ENCODE measurements at places on chromosomes 13 and 19.

DNA sequence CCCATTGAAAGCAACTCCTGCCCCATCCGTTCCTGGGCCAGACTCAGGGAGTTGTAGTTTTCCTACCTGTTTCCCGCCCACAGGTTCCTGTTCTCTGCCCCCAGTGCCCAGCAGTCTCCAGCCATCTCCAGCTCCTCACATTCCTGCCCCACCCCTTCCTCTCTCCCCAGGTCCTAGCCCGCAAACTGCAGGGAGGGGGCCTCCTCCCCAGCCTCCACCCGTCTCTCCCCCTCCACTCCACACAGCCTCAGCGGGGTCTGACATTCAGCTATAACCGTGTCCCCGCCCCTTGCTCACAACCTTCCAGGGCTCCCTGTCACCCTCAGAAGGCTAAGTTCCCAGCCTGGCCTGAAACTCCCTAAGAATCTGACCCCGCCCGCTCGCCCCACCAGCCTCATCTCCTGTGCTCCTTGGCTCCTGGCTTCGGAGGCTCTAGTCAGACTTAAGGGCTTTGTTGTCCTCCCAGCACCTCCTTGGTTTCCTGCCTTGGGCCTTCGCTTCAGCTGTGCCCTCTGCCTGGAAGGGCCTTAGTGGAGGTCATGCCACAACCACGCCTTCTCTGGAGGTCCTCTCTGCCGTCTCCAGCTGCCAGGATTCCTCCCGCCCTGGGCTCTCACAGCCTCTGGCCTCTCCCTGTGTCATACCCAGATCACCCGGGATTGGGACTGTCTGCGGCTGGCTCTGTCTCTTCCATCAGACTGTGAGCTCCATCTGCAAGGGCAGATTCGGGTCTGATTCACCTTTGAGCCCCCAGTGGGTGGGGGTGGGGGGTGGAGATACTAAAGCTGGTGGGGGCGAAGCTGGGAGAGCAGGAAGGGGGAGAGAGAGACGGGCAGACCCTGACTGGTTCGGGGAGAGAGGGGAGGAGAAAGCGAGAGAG lies 5.1 kb upstream of the SPACA6 start:
- DNase-seq, result no peak

GRCh38 chr13:111385183-111385857 lies 64.9 kb downstream of the TEX29 start:
- no peak for DNase-seq

GRCh38 chr13:65937251-65937650 lies 1292.9 kb downstream of the PCDH9 start:
- DNase-seq, result no peak

GRCh38 chr19:39196860-39197562 lies at the start of gene NCCRP1:
TSS of gene NCCRP1 (plus strand) at chr19:39196964. CDS start at chr19:39196983, 19 bp downstream.
- no peak for DNase-seq

- DNase-seq, result no peak
These were observed 145.8 kb upstream of the ZNF507 start for GRCh38 chr19:32199501-32200040.

GRCh38 chr13:52319876-52320275 lies 86.1 kb downstream of the THSD1 start:
- no peak for DNase-seq

GRCh38 chr13:84366506-84366905 lies 484.2 kb upstream of the SLITRK1 start:
- no peak for DNase-seq

GRCh38 chr13:79374578-79374977 lies 31.5 kb downstream of the RBM26 start:
- DNase-seq, result no peak

- no peak for DNase-seq
These were observed 1.4 kb downstream of the SIAH3 start for GRCh38 chr13:45850027-45850613.

DNA sequence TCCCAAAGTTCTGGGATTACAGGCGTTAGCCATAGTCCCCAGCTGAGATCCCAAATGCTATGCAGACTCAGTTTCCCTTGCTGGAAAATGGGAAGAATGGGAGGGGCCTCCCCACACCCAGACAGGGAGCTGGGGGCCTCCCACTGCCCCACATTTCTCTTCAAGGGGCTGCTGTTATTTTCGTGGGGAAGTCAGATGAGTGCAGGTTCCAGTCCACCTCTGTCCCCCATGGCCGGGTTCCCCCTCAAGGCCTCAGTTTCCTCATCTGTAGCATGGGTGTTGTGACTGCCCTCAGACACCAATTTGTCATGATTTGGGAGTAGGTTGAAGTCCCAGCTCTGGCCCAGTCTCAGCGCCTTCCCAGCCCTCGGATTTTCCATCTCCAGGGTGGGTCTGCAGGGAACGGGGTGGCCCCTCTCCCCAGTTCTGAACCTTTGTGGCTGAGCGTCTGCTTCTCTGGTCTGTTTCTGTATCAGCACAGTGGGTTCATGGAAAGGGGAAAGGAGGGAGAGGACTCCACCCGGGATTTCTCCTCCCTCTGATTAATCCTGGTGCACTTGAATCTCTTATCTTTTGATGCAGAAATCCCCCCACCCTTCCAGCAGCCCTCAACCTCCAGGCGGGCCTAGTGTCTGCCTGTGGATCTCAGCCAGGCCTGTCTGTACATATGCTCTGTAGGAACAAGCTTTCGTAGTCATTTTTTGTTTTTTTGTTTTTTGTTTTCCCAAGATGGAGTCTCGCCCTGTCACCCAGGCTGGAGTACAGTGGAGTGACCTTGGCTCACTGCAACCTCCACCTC lies 12.2 kb downstream of the NFIC start:
- no peak for DNase-seq

- no peak for DNase-seq
These were observed 44.4 kb downstream of the KLF5 start for GRCh38 chr13:73103238-73103637.

DNA sequence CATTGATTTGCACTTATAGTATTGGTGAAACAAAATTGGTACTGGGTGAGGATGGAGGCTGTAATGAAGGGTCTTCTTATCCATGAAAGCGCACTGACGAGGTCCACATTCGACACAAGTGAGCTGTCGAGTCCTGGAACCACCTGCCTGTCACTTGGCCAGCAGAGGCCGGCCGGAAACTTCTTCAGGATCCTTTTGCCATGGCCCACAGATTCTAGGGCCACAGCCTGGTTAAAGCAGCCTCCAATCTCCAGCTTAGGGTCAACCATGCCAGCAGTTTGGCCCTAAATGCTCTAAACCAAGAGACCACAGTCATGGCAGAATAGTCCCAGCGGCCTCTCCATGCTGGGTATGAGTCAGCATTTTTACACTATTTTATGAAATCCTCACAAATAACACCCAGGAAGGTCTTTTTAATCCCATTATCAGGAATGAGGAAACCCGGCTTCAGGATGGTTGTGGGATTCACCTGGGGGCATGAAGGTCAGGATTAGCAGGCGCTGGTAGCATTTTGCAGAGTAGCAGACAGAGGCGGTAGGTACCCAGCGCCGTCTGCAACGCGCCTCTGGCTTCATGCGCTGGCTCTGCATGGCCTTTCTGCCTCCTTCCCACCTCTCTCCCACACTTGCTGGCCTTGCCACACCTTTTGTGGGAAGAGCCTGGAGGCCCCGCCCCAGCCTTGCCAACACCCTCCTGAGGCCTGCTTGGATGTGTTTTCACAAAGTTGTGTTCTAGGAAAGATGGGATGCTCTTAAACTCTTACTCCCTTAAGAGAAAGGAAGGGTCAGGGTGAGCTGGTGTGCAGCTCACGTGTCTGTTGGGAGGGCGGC lies 15.2 kb downstream of the GAS6 start:
- DNase-seq, result no peak

DNA sequence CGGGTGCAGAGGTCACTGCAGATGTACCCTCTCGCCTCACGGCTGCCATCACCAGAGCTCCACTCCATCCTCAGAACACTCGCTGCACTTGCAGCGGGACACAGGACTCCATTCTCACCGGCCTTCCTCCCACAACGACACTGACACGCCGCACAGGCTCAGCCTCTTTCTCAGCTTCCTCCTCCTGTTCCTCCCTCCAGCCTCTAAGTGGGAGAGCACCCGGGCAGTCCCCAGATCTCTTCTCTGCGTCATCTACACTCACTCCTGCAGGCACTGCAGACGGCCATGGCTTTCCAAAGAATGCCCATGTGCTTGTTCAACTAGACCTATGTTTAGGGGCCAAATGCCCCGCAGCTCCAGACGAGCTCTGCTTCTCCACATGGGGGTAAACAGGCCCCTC lies 14.3 kb upstream of the FKRP start:
- no peak for DNase-seq

GRCh38 chr19:35307931-35308330 lies 16.0 kb downstream of the MAG start:
- DNase-seq, result no peak

DNA sequence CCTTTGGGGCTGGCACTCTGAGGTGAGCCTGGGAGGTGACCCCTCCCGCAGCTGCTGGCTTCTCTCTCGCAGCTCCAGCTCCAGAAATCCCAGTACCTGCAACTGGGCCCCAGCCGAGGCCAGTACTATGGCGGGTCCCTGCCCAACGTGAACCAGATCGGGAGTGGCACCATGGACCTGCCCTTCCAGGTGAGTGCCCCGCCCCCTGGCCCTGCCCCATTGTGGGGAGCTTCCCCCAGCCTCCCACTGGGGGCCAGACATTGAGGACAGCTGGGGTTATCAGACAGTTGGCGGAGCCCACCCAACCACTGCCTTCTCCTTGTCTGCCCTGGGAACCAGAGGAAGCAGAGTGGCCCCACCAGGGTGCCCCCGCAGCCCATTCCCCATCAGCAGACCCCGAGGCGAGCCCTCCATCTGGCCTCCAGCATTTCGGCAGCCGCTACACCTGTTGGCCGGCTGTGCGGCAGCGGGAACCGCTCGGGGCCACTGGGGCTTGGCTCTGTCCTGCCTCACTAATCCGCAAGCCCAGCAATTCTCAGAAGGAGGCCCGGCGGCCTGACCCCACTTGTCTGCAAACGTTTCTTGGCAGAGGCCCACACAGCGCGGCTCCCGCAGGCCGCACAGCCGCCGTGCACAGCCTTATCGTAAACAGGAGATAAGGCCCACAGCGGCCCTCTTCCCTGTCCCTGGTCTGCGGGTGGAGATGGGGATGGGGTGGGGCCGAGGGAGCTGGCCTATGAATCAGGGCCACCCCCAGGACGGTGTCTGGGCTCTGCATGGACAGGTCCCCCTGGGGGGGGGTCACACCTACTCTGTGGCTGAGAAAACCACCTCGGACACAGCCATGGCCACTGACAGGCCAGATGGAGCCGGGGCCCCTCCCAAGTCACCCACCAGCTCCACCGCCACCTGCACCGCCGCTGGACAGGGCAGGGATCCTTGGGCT lies 48.0 kb downstream of the COMP start:
- DNase-seq, result no peak

DNA sequence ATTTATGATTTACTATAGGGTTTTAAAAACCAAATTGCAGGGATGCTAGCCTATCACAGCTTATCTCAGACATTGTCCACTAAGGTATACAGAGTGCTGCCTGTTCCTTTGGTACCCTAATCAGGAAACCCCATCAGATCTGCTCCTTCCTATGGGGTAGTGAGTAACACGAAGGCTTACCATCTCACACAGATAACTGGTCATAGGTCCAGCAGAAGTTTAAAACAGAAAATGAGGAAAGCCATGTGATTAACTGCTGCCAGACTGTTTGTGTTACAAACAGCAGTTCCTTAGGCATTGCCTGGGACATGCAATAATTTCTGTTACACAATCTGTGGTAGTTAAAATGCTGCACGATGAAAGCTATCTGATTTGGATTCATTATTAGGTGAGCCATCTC lies 53.5 kb upstream of the ALOX5AP start:
- DNase-seq, result no peak

DNA sequence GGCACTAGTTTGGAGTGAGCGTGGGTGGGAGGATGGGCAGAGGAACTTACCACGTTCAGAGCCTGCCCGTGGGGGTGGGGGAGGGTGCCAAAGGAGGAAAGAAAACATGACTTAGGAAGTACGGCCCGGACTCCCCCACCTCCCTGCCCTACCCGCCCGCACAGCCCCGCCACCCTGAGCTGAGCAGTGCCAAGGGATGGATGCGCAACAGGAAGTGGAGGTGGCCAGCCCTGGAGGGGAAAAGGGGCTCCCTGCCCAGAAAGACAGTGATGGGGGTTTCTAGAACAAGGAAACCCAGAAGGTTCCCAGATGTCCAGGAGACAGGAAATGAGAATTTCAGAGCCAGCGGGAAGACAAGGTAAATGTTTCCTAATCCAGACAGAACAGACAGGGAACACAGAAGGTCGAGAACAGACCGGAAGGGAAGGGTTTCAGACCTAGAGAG lies 6.3 kb downstream of the TEAD2 start:
- no peak for DNase-seq

DNA sequence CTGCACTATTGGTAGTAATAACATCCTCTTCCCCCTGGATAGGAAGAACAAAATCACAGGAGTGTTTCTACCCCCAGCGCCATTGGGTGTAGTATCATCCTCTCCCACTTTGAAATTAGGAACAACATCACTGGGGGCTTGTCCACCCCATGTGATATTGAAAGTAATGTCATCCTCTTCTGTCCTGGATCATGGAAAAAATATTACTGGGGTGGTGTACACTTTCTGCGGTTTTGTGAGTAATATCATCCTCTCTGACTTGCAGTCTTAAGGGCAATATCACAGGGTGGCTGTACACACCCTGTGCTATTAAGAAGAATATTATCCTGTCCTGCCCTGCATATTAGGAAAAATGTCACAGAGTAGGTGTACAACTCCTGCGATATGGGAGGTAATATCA lies 4.9 kb upstream of the RGCC start:
- no peak for DNase-seq

DNA sequence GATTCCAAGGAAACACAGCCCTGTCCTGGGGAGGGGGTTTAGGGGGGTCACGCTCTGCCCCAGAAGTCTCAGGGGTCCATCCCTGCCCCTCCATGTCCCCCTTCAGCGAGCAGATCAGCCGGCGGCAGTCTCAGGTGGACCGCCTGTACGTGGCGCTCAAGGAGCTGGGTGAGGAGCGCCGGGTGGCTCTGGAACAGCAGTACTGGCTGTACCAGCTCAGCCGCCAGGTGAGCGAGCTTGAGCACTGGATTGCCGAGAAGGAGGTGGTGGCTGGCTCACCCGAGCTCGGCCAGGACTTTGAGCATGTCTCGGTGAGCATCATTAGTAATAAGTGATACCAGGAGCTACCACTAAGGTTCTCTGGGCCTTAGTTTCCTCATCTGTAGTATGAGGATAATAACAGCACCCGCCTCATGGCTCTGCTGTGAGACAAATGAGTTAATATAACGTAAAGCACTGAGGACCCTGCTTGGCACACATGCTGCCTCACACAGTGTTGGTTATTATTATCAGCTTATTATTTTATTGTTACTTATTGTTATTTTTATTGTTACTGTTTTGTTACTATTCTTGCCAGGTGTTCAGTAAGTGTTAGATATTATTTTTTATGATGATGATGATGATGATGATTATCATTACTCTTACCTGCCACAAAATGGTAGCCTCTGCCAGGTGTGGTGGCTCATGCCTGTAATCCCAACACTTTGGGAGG lies 20.5 kb upstream of the SHKBP1 start:
- DNase-seq, result no peak

GRCh38 chr19:35231956-35232645 lies 3.6 kb upstream of the FAM187B start:
- DNase-seq, result no peak

- peak; percentile 19 for DNase-seq
These were observed 1.6 kb upstream of the KLK10 start for GRCh38 chr19:51020988-51021651.

GRCh38 chr13:27821566-27821965 lies 29.3 kb downstream of the GSX1 start:
- DNase-seq, result no peak

GRCh38 chr19:4016486-4016885 lies 8.9 kb downstream of the PIAS4 start:
- DNase-seq, result no peak

- DNase-seq, result no peak
These were observed 1.6 kb downstream of the GRIK5 start for GRCh38 chr19:42068361-42068755.

Measured in activated CD4-positive, alpha-beta T cell treated with anti-CD3 and anti-CD28 coated beads, Interleukin-2, Interleukin-4, amounts not matched to agents 100 ng/mL and 50 ng/mL, durations not matched to agents 16 hours and 8 hours (primary cell).